ENCODE measurements at places on chromosomes 1 and 21.

DNA sequence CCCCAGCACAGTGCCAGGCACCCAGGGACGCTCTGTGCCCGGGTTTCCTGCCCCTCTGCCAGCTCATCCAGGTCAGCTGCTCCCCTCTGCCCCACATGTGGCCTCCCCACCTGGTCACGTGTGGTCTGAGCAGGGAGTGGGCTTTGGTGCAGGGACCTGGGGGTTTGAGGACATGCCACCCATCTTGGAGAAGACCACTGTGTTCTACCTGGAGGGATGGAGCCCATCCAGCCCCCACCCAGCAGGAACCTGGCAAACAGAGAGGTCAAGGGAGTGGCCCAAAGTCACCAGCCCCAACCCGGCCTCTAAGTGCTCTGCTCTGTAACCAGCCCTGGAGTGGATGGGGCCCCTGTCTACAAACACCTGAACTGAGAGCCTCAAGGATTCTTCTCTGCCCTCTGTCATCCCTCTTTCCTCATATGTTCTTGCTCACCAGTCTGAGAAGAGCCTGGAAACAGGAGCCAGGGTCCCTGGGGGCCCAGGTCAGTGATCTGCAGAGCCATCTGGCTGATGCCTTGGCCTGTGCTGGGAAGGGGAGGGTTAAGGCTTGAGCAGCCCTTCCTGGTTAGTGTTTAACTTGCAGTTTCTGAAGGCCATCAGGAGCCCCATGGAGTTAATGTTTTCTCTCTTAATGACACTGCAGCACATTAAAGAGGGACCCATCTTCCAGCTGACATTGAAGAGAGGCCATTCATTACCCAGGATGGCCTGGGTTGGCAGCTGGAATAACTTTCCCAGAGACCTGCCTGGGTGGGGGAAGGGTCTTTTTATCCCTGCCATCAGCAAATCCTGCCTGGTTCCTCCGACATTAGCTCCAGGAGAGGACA, 235.4 kb downstream of the PTPRU start:
- DNase-seq = no peak

DNA sequence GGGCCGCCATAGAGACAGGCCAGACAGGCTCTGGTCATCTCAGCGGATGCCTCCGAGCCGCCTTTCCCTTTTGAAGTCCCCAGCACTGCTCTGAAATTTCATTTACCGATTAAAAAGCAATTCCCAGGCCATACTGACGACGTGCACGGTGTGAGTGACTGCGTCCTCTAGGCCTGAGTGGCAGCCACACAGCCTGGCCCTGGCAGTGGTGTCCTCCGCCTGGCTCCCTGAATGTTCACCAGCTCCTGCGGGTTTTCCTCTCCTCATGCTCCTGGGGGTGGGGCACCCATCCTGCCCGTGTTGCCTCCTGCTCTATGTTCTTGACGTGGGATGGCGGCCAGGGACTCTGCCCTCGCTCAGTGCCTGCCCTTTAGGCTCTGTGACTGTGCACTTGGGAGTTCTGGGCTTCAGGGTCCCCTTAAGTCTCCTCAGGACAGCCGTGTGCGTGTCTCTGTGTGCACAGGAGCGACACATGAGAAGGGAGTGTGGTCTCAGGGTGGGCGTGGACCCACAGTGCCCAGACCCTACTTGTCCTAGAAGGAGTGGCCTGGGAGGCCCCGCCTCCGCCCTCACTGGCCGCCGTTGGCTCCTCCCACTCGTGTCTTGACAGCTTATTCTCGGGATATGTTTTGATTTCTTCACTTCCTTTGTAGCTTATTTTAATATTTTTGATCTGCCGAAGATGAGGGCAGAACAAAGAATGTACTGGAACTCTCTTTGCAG, 3.6 kb downstream of the SKI start:
- DNase-seq = peak; percentile 76

- peak; percentile 75 for DNase-seq
These were observed 4.5 kb downstream of the C1orf232 start for GRCh38 chr1:26164036-26164860.

DNA sequence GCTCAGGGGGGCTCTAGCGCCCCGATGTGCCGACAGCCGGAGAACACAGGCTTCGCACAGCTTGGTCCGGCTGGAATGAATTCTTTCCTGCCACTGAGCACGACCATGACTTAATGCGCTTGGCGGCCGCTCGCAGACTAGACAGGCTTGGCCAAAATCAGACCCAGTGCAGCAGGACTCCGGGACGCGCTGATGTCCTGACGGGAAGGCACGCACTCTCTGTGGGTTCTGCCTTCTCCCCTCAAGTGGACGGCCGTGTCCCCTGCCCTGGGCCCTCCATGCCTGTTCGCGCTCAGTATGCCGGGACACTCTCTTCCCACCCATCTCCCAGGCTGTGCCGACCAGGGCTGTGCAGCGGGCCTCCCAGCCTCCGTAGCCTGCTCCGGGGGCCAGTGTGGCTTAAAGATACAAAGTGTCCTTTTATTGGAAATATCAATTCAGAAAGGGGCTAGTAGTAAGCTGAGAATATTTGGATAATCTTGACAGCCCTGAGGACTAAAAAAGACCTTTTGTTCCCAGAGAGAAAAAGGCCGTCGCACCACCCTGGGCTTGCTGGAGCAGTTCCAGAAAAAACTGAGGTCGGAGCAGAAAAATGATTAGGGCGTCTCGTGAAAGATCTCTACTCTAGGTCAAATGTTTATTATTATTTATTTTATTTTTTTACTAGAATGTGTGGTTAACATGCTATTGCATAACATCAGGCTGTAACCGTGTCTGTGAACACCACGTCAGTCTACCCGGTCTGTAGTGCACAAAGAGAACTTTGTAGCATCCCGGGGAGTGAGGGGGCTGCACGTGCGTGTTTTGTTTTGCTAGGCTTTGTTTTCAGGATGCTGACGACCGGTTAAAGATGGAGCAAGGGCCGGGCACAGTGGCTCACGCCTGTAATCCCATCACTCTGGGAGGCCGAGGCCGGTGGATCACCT, 88.1 kb upstream of the ARHGEF16 start:
- DNase-seq = no peak

- no peak for DNase-seq
These were observed 17.2 kb downstream of the NIBAN1 start for GRCh38 chr1:184956999-184957700.

DNA sequence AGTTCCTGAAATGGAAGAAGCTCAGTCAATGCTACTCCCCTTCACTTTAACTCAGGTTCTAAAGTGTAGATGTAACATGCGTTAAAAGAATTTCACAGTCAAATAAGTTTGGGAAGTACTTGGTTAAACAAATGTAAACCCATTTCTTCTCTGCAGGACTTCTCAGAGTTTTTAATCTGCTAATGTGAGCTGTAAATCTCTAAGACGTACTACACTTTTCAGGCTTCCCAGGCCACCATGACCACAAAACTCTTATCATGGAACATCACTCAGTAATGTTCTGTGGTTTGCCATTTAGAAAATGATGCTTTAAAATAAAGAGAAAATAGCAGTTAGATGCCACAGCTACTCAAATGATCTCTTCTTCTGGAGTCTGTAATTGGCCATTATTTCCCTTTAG, 104.3 kb downstream of the HHIPL2 start:
- DNase-seq = no peak

DNA sequence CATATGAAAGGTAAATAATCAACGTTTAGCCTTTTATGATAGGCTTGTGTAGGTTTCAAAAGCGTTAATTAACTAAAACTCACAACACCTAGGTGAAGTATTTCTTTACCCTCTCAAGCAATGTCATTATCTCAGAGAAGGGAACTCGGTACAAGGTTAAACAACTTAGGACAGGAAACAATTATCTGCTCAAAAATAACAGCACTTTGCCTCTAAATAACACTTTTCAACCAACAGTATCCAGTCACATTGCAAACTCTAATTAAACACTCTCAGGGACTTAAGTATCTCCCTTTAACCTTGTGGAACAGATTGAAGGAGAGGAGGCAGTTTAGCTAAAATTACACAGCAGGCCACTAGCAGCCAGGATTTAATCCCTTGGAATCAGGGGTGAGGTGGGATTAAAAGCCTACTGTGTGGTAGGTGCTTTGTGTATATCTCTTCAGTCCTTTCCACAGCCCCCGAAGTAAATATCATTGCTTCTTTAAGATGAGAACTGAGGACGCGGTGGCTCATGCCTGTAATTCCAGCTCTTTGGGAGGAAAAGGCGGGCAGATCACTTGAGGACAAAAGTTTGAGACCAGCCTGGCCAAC, 5.2 kb upstream of the AKNAD1 start:
- no peak for DNase-seq

DNA sequence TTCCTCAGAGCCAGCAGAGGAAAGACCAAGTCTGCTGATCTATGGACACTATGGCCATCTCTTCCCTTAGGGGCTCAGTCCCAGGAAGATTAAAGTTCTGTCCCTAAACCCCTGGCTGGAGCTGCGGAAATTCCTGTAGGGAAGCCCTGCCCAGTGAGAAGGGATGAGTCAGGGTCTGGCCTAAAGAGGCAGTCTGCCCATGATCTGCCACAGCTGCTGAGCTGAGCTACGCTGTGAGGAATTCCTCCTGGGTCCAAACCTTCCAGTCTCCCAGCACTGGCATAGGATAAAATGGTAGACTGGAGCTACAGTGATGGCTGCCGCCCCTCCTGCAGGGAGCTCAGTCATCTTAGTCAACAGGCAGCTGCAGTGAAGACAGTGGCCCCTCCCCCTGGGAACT, 213.7 kb downstream of the BRINP2 start:
- no peak for DNase-seq

- no peak for DNase-seq
These were observed 52.4 kb upstream of the USP1 start for GRCh38 chr1:62384276-62385005.

DNA sequence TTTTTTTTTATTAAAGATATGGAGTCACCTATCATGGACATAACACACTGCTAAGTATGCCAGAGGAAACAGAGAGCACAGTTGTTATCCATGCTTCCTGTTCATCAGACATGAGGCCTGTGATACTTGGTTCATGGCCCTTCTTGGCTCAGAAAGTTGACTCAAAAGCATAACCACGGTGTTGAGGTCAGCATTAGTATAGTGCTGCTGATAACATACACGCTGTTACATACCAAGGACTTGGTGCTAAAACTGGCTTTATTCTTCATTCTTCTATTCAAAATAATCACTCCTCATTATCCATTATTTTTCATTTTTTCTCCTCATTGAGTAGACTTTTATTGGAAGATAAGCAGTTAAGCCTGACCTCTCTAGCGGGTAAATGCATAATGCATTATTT, 464.1 kb downstream of the ADGRL2 start:
- no peak for DNase-seq

GRCh38 chr1:214236477-214236876, 44.5 kb upstream of the SMYD2 start:
- DNase-seq = no peak

GRCh38 chr1:3578906-3579305, 32.4 kb downstream of the MEGF6 start:
- no peak for DNase-seq

- DNase-seq = no peak
These were observed 75.7 kb upstream of the SPATA6 start for GRCh38 chr1:48547561-48548220.

- DNase-seq = no peak
These were observed 65.6 kb upstream of the GRHL3 start for GRCh38 chr1:24253571-24253970.

DNA sequence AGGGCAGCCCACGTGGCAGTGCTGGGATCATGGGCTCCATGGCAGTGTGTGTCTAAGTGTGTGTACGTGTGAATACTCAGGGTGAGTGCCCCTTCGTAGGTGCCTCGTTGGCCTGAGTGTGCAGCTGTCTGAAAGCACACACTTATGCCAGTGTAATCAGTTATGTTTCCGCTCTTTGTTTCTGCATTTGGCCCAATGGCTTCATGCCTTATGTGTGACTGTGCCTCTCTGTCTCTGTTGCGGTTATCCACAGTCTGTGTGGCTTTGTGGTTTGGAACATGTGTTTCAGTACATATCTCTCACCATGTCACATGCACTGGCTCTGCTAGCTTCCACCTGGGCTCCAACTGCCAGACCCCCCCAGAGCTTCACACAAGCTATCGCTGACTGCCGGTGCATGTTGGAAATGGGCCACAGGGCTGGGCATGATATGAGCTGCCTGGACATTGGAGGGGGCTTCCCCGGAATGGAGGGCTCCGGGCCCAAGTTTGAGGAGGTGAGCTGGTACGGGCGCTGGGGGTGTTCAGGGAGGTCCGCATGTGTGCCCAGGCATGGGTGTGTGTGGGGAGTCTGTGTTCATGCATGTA, 70.3 kb upstream of the TINAGL1 start:
- DNase-seq = peak; percentile 33

DNA sequence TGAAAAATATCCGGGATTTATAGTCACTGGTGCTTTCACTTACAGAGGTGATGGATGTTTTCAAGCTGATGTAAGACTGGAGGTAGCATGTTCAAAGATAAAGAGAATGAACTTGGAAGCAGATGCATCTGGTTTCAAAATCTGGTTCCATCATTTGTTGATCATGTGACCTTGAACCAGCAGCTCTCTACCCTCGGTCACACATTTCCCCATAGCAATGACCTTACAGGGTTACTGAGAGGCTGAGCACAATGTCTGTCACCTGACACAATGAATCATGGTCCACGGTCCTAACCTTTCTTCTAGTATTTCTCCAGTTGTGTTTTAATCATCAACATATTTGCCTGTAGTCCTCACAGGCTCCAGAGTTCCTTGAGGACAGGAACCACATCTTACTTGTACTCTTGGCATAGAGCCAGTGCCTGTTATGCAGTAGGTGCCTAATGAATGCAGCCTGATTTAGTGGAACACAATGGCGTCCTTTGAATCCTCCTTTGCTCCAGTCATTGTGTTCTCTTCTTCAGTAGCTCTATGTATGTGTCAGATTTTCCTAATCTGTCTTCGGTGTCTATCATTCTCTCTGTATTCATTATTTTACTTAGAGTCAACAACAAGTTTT, 667.3 kb downstream of the PTPRU start:
- DNase-seq = no peak

DNA sequence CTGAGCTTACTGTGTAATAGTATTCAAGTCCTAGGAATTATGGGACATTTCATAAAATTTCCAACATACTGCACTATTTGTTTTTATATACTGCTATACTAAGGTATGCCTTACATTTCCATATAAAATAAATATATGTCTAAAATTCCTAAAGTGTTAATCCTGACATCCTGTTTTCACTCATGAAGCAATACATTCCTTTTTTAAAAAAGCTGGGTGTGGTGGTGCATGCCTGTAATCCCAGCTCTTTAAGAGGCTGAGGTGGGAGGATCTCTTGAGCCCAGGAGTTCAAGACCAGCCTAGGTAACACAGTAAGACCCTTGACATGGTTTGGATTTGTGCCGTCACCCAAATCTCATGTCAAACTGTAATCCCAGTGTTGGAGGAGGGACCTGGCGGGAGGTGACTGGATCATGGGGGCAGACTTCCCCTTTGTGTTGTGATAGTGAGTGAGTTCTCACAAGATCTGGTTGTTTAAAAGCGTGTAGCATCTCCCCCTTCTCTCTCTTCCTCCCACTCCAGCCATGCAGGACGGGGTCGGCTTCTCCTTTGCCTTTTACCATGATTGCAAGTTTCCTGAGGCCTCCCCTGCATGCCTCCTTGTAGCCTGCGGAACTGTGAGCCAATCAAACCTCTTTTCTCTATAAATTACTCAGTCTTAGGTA, 5.8 kb downstream of the CDC42BPA start:
- no peak for DNase-seq

- no peak for DNase-seq
These were observed 9.2 kb downstream of the ZNF496 start for GRCh38 chr1:247322442-247322841.

- no peak for DNase-seq
These were observed 99.2 kb downstream of the PSMG1 start for GRCh38 chr21:39084073-39084472.
